ENCODE measurements at places on chromosomes 4 and X. TPM values are rescaled to one million over a fixed set of nuclear protein-coding genes. Genes with fewer than 3 reads are reported as not detected.

DNA sequence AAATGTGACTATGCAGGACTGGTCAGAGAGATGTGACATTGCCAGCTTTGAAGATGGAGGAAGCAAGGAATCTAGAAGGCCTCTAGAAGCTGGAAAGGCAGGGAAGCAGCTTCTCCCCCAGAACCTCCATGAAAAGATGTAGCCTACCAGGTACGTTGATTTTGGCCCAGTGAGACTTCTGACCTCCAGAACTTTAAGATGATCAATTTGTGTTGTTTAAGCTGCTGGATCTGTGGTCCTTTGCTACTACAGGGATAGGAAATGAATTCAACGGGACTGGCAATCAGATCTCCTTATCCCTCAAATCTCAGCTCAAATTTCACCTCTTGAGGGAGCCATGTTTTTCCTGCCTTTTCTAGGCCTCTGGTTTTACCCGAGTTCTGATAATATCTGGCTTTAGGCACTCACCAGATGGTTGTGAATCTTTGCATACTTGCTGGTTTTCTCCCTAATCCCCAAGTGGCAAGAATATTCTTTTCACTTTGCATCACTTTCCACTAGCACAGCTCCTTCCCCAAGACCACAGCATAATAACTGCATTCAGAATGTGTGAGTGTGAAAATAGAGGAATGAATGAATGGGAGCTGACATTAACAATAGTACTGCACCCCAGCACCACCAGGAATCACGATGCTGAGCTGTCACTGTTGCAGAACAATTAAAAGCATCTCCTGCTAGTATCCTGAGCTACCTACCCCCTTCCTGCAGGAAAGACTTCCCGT lies 25.5 kb upstream of the TMSB4X start:
- DNase-seq, result no peak

The HHIP gene
- polyA plus RNA-seq, result 68.7 TPM

- no peak for DNase-seq
Observed at GRCh38 chr4:88446124-88446523, 10.8 kb upstream of the HERC5 start.

The FANCB gene
- 3.2 TPM for polyA plus RNA-seq

The HSFX3 gene
- not detected for polyA plus RNA-seq

GRCh38 chrX:115018040-115018647 lies 728 bp upstream of the IL13RA2 start:
- DNase-seq, result no peak

The CXorf49 gene
- polyA plus RNA-seq, result not detected

DNA sequence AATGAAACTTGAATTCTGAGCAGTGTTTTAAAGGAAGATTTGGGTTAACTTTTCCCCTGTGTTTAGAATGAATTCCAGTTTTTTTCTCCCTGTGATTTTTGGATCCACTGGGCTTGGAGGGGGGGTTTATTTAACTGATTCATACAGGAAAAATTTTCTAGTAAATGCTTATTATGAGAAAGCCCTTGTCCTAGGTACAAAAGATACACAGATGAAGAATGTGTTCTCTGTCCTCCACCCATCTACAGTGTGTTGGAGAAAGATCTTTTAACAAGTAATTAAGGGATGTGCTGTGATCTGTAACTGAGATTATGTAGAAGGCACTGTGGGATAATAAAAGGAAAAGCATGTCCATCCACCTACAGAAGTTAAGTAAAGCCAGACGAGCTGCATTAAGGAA lies 103.9 kb downstream of the STIM2 start:
- DNase-seq, result no peak

The SASH3 gene
- polyA plus RNA-seq, result 3.4 TPM

- no peak for DNase-seq
Observed at GRCh38 chr4:108940634-108941033, 177.8 kb upstream of the ETNPPL start.

GRCh38 chr4:114052227-114052626 lies 72.8 kb upstream of the ARSJ start:
- no peak for DNase-seq

DNA sequence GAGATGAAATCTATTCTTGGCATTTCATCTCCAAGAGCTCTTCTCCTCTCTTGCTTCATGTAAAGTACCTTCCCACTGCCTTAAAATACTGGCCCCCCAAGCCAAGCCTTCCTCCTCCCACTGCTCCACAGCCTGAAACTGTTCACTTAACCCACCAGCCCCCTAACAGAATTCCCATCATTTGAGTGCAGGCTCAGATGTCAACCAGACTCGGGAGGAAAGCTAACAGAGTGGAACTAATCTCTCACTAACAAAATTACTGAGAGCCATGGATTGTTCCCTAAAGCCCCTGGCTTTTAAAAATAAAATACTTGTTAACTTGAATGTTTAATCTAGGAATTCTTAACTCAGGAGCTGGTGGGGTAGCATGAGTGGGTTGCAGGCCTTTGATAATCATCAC lies 7.1 kb upstream of the DCUN1D4 start:
- no peak for DNase-seq

DNA sequence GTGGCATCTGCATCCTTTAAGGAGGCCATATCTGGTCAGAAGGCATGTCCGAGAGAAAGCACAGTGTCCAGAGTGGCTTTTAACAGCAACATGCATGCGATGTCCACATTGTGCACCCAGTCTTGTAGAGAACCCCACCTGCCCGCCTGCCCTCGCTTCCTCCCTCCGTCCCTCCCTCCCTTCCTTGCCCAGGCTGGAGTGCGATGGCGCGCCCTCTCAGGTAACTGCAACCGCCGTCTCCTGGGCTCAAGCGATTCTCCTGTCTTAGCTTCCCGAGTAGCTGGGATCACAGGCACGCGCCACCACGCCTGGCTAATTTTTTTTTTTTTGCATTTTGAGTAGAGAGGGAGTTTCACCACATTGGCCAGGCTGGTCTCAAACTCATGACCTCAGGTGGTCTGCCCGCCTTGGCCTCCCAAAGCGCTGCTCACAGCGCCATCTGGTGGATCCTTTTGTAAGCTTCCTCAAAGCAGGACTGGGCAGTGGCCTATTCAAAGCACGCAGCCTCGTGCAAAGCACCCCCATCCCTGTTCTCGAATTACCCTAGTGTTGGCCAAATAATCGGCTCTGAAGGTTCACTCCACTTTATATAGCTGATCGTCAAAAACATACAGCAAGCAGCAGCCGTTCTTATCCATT lies 15.0 kb downstream of the BRCC3 start:
- no peak for DNase-seq

The PALLD gene
- polyA plus RNA-seq, result 90.3 TPM

GRCh38 chrX:24563291-24564010 lies 83.7 kb downstream of the PCYT1B start:
- DNase-seq, result no peak

DNA sequence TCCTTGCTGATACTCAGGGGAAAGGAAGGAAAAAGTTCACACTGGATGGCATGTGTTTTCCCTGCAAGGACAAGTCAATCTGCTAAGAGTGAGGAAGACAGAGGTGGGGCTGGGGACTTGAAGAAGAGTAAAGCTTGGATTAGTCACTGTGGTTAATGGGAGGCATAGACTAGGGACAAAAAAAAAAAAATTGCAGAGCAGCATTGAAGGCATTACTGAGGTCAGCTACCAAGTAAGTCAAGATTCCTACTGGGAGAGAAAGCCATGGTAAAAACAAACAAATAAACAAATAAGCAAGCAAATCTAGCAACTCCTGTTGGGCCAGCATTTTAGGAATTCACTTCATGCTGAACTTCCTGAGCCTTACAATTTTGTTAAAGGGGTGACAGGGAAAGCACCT lies 58.2 kb upstream of the GPC4 start:
- DNase-seq, result no peak

- no peak for DNase-seq
Observed at GRCh38 chr4:40842318-40842717, 92.6 kb downstream of the NSUN7 start.

GRCh38 chr4:55793479-55793878 lies 26.1 kb upstream of the EXOC1L start:
- DNase-seq, result no peak

- DNase-seq, result no peak
Observed at GRCh38 chr4:113101669-113102068, 52.2 kb downstream of the ANK2 start.

DNA sequence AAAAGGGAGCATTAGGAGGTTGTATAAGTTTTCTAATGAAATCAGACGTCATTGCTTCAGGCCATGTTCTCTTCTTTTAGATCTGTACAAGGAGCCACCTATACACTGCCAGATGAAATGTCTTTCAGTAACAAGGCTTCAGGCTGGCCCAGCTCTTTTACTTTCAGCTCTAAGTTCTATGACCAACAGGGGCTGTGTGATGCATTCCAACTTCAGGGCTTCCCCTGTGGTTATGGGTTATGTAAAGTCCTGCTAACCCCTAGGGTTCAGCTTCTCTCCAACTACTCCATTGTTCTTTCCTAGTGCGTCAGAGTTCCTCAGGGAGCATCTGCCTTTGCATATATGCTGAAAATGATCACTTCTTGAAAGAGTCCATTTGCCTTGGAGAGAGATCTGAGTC lies 79.4 kb upstream of the TTC29 start:
- no peak for DNase-seq

DNA sequence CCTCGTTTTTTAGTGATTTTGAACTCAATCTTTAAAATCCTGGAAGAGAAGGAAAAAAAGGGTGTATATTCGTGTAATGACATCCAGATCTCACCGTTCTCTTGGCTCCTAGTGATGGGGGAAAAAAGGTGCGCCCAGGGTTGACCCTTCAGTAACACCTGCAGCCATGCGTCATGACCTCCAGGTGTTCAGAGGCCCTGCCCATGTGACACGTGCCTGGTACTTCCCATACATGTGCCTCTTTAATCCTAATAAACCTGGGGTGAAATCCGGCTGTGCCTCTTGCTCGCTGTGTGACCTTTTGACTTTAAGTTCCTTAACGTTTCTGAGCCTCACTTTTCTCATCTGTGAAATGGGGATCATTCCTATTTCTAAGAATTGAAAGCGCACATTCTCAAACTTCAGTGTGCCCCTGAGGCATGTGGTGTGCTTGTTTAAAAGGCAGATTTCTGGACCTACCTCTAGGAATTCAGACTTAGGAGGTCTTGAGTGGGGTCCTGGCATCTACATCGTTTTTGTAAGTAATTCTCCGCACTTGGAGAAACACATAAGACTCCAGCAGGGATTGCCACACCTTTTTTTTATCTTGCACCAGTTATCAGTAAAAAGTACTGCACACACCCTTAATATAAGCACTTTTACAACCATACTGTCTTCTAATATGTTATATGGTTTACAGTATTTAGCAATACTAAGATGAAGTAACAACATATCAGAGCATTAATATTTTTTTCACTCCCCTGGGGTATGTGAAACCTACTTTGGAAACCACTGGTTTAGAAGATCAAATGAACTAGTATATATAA lies 90.1 kb downstream of the RELL1 start:
- DNase-seq, result no peak

The JAKMIP1 gene
- polyA plus RNA-seq, result not detected

DNA sequence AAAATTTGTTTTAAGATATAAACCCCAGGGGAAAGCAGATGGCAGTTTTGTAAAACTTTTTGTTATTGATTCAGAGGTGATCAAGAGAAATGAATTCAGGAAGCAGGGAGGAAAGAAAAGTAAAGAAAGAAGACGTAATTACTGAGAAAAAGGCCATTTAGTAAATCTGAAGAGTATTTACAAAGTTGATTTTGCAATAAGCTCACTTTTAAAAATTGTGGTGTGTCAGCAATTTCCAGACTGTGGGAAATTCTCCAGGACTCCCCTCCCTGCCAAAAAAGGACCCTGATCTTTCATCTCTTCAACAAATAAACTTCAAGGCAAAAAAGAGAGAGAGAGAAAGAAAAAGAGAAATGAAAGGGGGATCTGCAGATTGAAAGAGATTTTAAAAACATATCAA lies 36.6 kb downstream of the PCYT1B start:
- peak; percentile 55 for DNase-seq

DNA sequence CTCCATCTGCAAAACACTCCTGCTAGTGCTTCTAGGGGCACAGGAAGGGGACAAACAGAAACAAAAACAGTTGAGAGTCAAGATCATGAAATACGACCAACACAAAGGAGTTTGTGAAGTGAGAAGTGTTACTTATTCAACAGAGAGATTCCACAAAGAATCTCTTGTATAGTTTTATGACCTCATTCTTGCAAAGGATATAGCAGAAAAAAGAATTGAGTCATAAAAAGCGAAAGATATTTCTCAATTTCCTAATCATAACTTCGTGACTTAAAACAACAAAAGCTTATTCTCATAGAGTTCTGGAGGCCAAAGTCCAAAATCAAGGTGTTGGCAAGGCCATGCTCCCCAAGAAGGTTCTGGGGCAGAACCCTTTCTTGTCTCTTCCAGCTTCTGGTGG lies 40.7 kb downstream of the TIGD4 start:
- no peak for DNase-seq

The SHISA3 gene
- 38.4 TPM for polyA plus RNA-seq

DNA sequence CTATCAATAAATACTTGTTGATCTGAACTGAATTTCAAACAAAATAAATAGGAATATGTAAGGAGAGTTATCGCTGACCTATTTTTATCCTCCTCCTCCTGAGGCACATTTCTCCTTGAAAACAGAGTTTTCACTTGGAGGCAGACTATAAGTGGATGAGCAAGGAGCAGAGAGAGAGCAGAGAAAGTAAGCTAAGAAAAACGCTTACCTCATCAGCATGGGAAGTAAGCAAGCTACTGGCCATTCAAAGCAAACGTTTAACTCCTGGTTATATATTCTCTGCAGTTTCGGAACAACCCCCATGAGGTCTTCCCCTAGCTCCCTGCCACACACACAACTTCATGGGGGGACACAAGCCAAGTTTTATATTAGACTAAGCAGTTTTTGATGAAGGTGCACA lies 13.2 kb downstream of the ZDHHC9 start:
- DNase-seq, result no peak

GRCh38 chr4:109406337-109406931 lies 27.2 kb upstream of the SEC24B start:
- DNase-seq, result peak; percentile 36

The CT45A3 gene
- not detected for polyA plus RNA-seq

The PWWP3B gene
- polyA plus RNA-seq, result 4.4 TPM

The XAGE1A gene
- not detected for polyA plus RNA-seq

DNA sequence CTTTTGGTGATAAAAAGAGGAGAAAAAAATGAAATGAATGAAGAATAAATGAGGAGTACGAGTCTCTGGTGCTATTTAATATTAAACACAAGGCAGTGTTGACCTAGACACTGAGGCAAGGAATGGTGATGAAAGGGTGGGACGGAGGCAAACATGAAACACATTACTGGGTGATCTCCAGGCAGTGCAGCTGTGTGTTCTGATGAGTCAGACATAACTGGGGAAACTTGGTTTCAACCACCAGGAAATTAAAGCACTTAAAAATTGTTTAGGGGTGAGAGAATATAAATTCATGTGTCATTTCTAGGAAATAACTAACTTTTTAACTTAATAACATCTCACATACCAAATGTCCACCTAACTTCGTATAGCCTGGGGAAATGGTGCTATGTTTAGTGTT lies 19.7 kb upstream of the CXCL6 start:
- DNase-seq, result no peak

The ZFYVE28 gene
- polyA plus RNA-seq, result 3.9 TPM

The SRPX gene
- 28.0 TPM for polyA plus RNA-seq

Measured in right lung (tissue), 10 donors.